Pericardium fibroblast (primary cell): ENCODE measurements at places on chromosomes 4 and X. TPM values are rescaled to one million over a fixed set of nuclear protein-coding genes. Genes with fewer than 3 reads are reported as not detected.

WNK3 gene
- 1.2 and 1.4 TPM in 2 replicates for total RNA-seq

NEUROG2 gene
- not detected in 2 replicates for total RNA-seq

FAM9A gene
- total RNA-seq: not detected in 2 replicates

CXCL1 gene
- 7.8 and 39.3 TPM in 2 replicates for total RNA-seq

FHDC1 gene
- total RNA-seq: 0.35 and 0.60 TPM in 2 replicates

NAP1L3 gene
- 4.1 and 6.1 TPM in 2 replicates for total RNA-seq

CXCL6 gene
- total RNA-seq: 3.2 and 18.8 TPM in 2 replicates

CASK gene
- 14.4 and 28.1 TPM in 2 replicates for total RNA-seq

NIPAL1 gene
- under 0.01 TPM in 1 of 2 replicates, not detected in the other for total RNA-seq

CXCL11 gene
- total RNA-seq: not detected in 2 replicates

CACNA1F gene
- total RNA-seq: not detected in 2 replicates

S100P gene
- not detected in 2 replicates for total RNA-seq

COMMD8 gene
- total RNA-seq: 18.4 and 39.7 TPM in 2 replicates

AMTN gene
- not detected in 2 replicates for total RNA-seq

STOX2 gene
- total RNA-seq: 0.23 and 0.26 TPM in 2 replicates

GABRG1 gene
- total RNA-seq: not detected in 2 replicates

SPANXA1 gene
- not detected in 2 replicates for total RNA-seq

MAGEA9B gene
- not detected in 2 replicates for total RNA-seq

SOX3 gene
- total RNA-seq: not detected in 2 replicates

VCX2 gene
- not detected in 2 replicates for total RNA-seq
